ENCODE measurements at places on chromosomes 5 and 9.

- DNase-seq: no peak
Measured at GRCh38 chr9:26566141-26566540, 326.5 kb downstream of the CAAP1 start.

GRCh38 chr9:134339183-134339806 is 13.0 kb downstream of the RXRA start:
- DNase-seq: no peak

GRCh38 chr5:71738662-71739361 is 19.7 kb downstream of the CARTPT start:
- no peak for DNase-seq

DNA sequence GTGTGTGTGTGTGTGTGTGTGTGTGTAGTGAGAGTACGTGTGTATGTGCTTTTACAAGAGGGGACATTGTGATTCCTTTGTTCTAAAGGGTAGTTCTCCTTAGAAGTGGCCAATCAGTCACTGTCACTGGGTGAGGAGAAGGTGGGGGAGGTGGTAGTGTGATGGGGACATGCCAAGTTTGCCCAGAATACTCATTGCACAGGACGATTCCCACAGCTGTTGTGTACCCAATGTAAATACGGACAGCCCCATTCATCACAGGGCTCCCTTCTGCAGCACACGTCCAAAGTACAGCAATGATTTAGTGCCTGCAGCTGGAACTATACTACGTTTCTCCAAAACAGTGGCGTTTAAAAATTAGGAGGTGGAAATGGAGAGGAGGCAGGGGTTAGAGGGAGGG is 287.8 kb downstream of the TLR4 start:
- DNase-seq: no peak

GRCh38 chr9:3361116-3361515 is 164.7 kb downstream of the RFX3 start:
- no peak for DNase-seq

- DNase-seq: no peak
Measured at GRCh38 chr5:89948977-89949376, 460.6 kb downstream of the CETN3 start.

DNA sequence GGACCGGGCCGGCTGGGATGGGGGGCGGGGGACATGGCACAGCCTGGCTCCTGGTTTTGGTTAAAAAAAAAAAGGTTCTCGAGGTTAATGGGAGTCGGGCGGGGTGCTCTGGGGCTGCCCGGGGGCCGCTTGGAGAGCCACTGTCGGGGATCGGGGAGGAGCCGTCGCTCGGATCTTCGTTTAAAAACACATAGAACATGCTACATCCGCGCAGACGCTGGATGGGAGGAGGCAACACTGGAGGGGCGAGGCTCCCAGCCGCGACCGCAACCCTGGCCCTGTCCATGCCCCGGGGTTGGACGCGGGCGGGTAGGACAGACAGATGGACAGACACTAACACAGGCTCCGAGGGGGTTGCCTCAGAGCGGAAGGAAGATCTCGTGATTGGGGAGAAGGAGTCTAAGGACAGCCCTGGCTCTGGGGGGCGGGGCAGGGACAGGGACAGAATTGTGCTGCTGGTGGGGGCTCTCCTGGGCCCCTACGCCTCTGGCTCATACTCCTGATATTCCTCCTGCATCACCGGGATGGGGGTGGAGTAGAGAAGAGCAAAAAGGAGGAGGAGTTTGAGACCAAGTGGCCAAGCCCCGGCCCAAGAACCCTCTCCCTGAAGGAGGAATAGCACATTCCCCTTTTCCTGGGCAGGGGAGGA is 9.9 kb downstream of the SNCB start:
- no peak for DNase-seq

All from suprapubic skin (tissue), 4 donors.